ENCODE measurements at places on chromosomes 3 and 15.

GRCh38 chr3:118791246-118791645, 243.4 kb downstream of the IGSF11 start:
- no peak for DNase-seq

DNA sequence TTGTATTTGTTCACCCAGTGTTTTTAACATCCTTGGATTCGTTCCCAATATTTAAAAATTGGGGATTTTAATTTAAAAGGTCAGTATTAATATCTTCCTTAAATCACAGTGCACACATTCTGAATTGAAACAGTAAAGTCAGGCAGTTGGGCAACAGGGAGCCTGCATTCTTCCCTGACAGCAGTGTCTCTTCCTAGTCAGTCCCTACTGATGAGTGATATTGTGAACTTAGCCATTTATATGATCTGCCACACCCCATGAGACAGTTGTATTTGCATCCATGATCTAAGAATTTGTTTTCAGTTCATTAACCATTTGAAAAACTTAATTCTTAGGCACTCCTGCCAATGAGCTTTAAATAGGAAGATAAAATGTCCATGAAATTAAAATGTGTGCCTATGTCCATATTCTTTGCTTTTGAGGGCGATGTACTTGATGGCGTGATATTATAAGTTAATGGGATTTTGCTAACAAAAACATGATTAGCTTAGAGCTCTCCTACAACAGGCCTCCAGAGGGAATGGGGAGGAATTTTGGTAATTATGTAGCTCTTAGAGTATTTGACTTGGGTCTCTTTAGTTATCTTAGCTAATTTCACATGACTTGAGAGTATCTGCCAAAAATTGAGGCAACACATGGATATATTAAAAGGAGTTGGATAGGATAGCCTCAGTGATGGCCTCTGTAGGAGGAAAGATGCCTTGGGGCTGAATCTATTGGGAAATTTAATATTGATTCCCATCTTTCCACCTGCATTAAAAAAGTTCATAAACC, 219.3 kb downstream of the PTPRG start:
- no peak for DNase-seq

GRCh38 chr15:61383421-61383820, 154.3 kb upstream of the RORA start:
- DNase-seq: no peak

GRCh38 chr3:48931944-48932580, 13.4 kb downstream of the ARIH2 start:
- DNase-seq: no peak

GRCh38 chr3:50876947-50877346, 202.2 kb downstream of the DOCK3 start:
- no peak for DNase-seq

DNA sequence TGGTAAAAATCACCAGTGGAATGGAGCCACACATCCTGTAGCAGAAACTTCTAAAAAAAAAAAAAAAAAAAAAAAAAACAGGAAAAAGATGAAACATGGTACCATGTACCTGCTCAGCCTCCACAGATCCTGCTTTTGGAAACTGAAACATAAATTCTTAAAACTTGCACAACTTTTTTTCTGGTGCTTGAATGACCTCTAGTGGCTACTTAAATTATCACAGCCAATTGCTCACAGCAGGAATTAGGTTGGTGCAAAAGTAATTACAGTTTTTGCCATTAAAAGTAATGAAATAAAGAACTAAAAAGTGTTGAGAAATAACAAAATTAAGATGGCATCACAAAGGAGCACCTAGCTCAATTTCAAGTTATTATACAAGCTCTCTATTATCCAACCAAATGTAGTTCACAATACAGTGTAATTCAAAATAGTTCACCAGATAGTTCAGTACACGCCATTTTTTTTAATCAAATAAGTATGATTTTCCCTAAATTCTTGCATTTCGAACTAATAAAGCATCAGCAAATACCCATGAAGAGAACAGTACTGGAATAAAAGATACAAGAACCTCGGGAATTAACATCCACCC, 80.6 kb downstream of the ULK4 start:
- DNase-seq: no peak

All from SK-N-MC (cell line).